SHP77 treated with DMSO at 0.1 percent for 48 hours (cell line): ENCODE measurements at places on chromosomes 11 and 22.

DNA sequence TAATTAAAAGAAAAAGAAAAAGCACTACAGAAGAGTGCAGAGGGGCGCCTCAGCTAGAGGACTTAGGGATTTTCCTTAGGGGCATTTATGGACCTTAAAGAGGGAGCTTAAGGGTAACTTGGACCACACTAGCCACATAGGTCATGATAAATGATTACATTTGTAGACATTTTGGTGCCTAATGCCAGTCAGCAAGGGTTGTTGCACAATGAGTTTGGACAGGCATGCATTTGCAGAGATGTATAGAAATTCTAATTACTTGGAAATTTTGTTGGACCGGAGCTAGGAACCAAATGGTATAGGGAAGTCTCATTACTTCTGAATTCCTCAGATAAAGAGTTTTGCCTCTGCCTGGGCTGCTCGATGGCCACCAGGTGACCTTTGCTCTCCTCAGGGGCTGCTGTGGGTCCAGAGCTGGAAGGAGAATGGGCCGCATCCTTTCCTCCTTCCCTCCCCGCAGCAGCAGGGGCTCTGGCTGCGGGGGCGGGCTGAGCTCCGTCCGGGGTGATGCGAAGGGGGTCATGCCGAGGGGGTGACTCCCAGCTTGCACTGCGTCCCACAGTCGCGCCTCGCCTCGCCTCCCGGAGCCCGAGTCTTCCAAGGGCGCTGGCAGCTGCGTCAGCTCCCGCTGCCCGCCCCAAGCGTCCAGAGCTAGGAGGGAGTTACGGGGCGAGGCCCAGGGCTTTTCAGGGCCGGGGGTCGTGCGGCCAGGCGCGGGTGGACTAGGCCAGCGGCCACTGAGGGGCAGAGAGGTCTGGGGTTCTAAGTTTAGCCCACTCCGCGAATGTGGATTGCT, 20.3 kb upstream of the MALAT1 start:
- no peak for DNase-seq

DNA sequence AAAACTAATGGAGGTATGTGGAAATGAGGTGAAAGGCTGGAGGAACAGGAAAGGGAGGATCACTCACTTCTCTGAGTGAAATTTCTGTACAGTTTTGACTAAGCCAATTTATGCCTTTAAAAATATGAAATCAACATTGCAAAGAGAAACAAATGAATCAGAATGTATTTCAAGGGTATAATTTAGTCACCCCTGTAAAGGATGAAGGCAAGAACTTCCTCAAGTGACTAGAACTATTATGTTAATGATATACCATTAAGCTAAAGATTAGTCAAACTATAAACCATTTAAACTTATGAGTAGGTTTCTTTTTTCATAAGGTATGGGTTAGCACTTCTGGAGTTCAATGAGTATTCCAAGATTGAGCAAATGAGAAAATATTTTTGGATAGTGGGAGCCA, 184.5 kb upstream of the CHORDC1 start:
- DNase-seq: no peak

GRCh38 chr11:105054723-105055493, 9.8 kb upstream of the CARD16 start:
- no peak for DNase-seq

- DNase-seq: peak; percentile 12
Measured at GRCh38 chr22:39135092-39135896, 17.2 kb downstream of the CBX7 start.

DNA sequence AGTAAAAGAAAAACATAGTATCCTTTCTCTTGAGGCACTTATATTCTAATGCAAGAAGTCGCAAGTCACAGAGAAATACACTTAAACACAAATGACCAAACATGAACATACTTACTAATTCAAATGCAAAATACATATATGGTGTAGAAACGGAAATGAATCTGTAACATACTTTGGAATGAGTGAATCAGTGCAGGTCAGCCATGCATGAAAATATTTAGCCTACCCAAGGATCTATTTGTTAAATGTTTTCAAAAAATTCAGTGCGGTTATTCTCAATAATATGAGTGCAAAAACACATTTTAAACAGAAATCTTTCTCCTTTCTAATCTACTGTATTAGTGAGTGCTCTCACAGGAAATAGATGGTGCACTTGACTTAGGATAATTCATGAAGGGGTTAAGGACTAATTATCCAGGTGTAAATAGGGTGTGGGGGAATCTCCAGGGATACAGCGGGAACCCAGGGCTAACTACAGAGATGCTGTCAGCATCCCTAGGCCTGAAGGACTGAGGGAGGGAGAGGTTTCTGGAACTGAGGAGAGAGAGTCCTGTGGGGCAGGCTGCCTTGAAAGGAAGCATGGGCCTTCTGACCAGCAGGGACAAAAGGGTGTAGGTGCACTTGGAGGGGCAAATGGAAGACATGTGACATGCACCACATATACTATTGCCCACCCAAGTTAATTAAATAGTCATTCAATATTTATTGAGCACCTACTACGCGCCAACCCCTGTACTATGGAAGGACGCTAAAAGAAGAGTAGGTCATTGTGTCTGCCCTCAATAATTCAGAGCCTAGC, 139.2 kb downstream of the MAML2 start:
- no peak for DNase-seq

GRCh38 chr11:25272214-25272613, 775.4 kb downstream of the LUZP2 start:
- DNase-seq: no peak

DNA sequence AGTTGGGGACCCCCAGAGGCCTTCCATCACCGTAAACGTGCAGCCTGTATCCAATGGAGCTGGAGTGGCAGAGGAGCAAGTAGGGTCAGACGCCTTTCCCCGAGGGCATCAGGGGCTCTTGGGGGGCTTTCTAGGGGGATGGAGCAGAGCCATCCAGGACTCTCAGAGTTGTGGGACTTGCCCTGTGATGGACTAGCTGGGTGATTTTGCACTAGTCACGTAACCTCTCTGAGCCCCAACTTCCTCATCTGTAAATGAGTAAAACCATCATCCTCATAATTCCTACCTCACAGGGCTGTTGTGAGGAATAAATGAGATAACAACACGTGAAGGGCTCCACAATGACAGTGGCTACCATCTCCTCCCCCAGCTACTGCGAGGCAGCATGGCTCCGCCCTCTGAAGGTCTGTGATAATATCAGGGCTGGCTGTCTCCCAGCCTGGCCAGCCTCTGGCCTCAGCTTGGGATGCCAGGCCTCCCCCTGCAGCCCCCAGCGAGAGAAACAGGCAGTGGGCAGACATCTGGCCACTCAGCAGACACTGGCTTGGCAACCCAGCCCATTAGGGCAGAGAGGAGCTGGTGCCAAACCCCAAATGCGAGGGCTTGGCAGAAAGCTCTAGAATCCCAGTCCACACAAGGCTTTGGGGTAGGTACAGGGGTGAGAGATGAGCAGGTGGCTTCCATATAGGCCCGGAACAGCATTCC, 6.7 kb downstream of the USP2 start:
- DNase-seq: no peak

- DNase-seq: no peak
Measured at GRCh38 chr22:41394012-41394356, 12.2 kb downstream of the TEF start.

GRCh38 chr11:22792497-22792896, 37.1 kb downstream of the SVIP start:
- DNase-seq: no peak

- DNase-seq: no peak
Measured at GRCh38 chr11:75677909-75678308, 9.1 kb upstream of the MAP6 start.

- DNase-seq: no peak
Measured at GRCh38 chr11:84146826-84147225, 860.7 kb upstream of the CCDC90B start.

DNA sequence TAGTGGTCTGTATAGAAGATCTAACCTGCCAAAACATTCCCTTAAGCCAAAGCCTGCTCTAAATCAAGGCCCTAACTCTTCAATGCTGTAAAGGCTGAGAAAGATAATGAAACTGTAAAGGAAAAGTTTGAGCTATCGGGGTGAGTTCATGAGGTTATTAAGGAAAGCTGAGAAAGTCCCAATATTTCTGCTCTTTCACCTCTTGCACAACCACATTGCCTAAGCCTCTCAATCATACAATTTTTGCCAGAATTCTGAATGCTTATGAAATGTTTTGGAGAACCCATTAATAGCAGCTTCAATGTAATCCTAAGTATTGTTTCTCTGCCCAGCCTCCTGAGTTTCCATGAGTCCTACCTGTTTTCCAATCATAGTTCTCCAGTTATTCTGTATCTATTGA, 373.2 kb downstream of the LUZP2 start:
- no peak for DNase-seq
